Activated naive CD4-positive, alpha-beta T cell treated with anti-CD3 and anti-CD28 coated beads for 36 hours (primary cell): ENCODE measurements at places on chromosomes 3 and 15. TPM values are rescaled to one million over a fixed set of nuclear protein-coding genes. Genes with fewer than 3 reads are reported as not detected.

DNA sequence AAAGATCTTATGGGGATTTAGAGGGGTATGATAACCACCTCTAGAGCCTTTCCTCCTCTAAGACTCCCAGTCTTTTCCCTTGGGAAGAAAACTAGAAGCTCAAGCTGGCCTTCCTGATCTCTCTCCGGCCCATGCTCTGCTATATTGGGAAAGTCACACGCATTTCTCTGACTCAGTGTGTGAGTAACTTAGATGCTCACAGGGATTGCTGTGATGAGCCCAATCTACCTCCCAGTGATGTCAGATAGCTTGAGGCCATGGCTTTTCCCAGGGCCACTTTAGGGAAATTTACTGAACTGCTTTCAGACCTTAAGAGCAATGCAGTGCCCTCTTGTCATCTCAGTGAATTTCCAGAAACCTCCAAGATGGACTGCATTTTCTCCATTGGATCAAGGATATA lies 8.6 kb upstream of the ST8SIA2 start:
- H3K36me3 ChIP-seq = no peaks in the 10 kb centered on the region
- no peaks in the 10 kb centered on the region for H3K4me1 ChIP-seq

DNA sequence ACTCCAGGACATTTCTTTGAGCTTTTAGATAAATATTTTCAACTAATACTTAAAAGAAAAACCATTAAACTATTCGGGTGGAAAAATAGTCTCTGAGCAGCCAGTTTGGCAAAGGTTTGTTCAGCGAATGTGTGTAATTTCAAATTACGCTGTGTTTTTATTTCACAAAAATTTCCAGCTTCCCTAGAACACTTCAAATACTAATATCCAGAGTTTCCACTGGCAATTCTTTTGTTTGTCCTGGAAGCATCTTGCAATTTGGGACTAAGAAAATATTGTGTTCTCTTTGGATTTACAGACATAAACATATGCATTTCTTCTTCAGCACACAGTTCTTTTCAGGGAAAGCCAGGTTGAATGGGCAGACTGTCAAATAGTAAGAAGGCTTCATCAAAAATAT lies 61.9 kb downstream of the MDFIC2 start:
- H3K4me1 ChIP-seq = no peaks in the 10 kb centered on the region
- no peak for DNase-seq
- H3K27ac ChIP-seq = no peak overlapping the region
- H3K4me3 ChIP-seq = no peak overlapping the region
- peaks cover 15% of the 10 kb centered on the region for H3K27me3 ChIP-seq

DNA sequence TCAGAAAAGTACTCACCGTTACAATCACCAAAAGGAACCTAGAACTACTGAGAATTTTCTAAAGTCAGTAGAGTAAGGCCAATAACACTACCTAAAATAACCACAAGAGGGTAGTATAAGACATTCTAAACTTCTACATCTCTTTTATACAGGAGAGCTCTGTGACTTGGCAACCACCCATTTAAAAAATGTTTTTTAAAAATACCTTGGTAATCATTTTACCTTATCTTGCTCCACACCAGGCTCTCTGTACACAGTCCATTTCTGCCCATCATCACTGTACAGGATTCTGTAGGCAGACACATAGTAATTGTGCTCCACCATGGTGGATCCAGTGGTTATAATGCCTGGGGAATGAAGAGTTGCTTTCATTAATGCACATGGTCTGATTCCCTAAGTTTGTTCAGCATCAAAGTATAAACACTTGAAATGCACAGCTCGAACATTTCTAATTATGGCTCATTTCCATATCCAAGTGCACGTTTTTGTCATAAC lies 54.5 kb downstream of the ST3GAL6 start:
- no peaks in the 10 kb centered on the region for H3K36me3 ChIP-seq
- no peak overlapping the region for H3K27ac ChIP-seq
- no peak overlapping the region for H3K4me3 ChIP-seq
- no peaks in the 10 kb centered on the region for H3K4me1 ChIP-seq
- H3K27me3 ChIP-seq = no peaks in the 10 kb centered on the region

GRCh38 chr3:37520907-37521341 lies 340.8 kb upstream of the CTDSPL start:
- no peak for DNase-seq
- H3K27ac ChIP-seq = no peak overlapping the region
- H3K27me3 ChIP-seq = peaks cover 4% of the 10 kb centered on the region
- no peak overlapping the region for H3K4me3 ChIP-seq

GRCh38 chr3:49570028-49570654 lies 15.9 kb downstream of the BSN start:
- no peak for DNase-seq
- H3K4me1 ChIP-seq = no peaks in the 10 kb centered on the region
- no peaks in the 10 kb centered on the region for H3K36me3 ChIP-seq
- no peaks in the 10 kb centered on the region for H3K27me3 ChIP-seq
- H3K27ac ChIP-seq = no peak overlapping the region

COMMD2 gene
- total RNA-seq = 28.0 TPM

GRCh38 chr15:59339252-59339672 lies 33.4 kb downstream of the MYO1E start:
- no peak for DNase-seq
- H3K27ac ChIP-seq = no peak overlapping the region
- H3K27me3 ChIP-seq = peaks cover 2% of the 10 kb centered on the region
- H3K4me3 ChIP-seq = no peak overlapping the region

GRCh38 chr3:156762631-156763185 lies 63.4 kb upstream of the LEKR1 start:
- H3K4me3 ChIP-seq = no peak overlapping the region
- DNase-seq = no peak
- no peaks in the 10 kb centered on the region for H3K36me3 ChIP-seq
- no peaks in the 10 kb centered on the region for H3K4me1 ChIP-seq
- H3K27me3 ChIP-seq = no peaks in the 10 kb centered on the region

DNA sequence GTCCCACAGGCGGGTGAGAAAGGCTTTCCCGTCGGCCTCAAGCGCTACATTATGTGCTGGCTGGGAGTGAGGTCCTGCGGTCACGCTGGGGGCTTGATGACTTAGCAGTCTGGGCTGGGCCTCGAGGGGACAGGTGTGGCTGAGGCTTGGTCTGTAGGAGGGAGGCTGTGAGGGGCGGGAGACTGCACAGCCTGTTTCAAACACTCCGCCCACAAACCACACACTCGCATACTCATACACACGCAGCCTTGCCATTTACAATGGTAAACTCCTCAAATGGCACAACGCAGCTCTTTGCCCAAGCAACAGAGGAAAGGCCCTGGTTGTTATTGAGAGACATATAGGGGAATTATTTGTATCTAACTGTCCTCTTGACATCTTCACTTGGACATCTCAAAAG lies 32.4 kb upstream of the RASGRF1 start:
- no peaks in the 10 kb centered on the region for H3K4me1 ChIP-seq
- no peak overlapping the region for H3K27ac ChIP-seq
- H3K4me3 ChIP-seq = no peak overlapping the region
- no peaks in the 10 kb centered on the region for H3K36me3 ChIP-seq
- peaks cover 17% of the 10 kb centered on the region for H3K27me3 ChIP-seq

GRCh38 chr3:182052332-182052731 lies 340.6 kb downstream of the SOX2 start:
- no peaks in the 10 kb centered on the region for H3K36me3 ChIP-seq
- no peaks in the 10 kb centered on the region for H3K4me1 ChIP-seq
- DNase-seq = no peak
- no peak overlapping the region for H3K27ac ChIP-seq

RYR3 gene
- not detected for total RNA-seq

LMOD3 gene
- total RNA-seq = not detected

GRCh38 chr3:56005196-56005805 lies 463.0 kb downstream of the ERC2 start:
- no peaks in the 10 kb centered on the region for H3K27me3 ChIP-seq
- H3K4me1 ChIP-seq = no peaks in the 10 kb centered on the region
- no peaks in the 10 kb centered on the region for H3K36me3 ChIP-seq
- no peak overlapping the region for H3K4me3 ChIP-seq
- no peak overlapping the region for H3K27ac ChIP-seq

DNA sequence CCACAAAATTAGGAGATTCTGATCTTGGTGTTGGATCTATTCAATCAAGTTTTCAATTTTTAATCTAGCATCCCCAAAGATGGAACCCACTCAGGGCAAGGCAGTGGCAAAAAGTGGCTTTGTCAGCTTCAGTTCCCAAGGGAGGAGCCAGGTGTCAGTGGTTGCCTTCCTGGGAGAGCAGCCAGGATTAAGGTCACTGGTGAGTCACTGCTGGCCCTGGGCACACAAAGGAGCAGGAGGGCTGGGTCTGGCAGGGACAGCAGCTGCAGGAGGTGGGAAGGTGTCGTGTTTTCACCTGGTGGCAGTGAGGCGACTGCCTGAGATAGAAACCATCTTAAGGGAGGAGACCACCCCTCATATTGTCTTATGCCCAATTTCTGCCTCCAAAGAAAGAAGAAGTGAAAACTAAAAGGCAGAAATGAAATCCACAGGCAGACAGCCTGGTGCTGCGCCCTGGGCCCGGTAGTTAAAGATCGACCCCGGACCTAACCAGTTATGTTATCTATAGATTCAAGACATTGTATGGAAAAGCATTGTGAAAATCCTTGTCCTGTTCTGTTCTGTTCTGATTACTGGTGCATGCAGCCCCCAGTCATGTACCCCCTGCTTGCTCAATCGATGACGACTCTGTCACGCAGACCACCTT lies 5.9 kb upstream of the KLHL25 start:
- no peaks in the 10 kb centered on the region for H3K27me3 ChIP-seq
- no peak for DNase-seq
- H3K4me3 ChIP-seq = no peak overlapping the region
- H3K4me1 ChIP-seq = peaks cover 5% of the 10 kb centered on the region
- H3K27ac ChIP-seq = no peak overlapping the region

DNA sequence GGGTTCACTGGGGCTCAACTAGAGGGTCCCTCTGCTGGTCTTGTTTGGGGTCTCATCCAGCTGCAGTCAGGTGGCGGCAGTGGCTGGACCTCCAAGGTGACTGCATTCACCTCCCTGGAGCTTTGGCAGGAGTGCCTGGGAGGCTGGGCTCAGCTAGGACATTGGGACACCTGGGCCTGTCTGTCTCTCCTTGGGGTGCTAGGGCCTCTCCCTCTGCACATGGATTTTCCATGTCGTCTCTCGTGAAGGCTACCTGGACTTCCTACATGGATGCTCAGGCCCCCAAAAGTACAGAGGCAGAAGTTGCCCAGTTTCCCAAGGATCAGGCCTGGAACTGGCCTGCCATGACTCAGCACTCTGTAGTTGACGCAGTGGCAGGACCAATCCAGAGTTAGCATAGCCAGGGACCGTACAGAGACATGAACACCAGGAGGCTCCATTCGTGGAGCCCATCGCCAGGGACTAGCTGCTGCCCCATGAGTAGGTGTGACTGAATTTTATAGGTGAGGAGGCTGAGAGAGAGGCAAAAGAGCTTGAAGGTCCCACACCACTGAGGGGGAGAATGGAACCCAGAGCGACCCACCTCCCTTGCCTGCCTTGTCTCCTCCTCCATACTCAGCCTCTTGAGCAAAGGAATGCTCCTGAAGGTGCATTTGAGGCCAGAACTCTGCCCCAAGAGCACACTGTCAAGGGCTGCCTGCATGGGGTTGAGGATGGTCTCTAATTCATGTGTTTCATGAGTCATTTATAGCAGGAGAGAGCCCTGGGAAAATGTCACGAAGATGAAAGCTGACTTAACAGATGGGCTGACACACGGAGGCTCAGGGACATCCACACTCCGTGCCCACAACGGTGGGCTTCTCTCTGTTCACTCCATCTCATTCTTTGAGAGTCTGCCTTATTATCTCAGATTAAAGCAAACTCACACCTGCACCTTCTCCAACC lies 13.0 kb upstream of the ALDH1A3 start:
- H3K27me3 ChIP-seq = peaks cover 7% of the 10 kb centered on the region
- no peak overlapping the region for H3K4me3 ChIP-seq
- no peak overlapping the region for H3K27ac ChIP-seq
- H3K4me1 ChIP-seq = no peaks in the 10 kb centered on the region
- no peak for DNase-seq
- H3K36me3 ChIP-seq = no peaks in the 10 kb centered on the region

GRCh38 chr3:143307613-143308183 lies 188.1 kb downstream of the CHST2 start:
- no peak overlapping the region for H3K27ac ChIP-seq
- H3K27me3 ChIP-seq = no peaks in the 10 kb centered on the region
- no peak overlapping the region for H3K4me3 ChIP-seq
